Inflammatory macrophage (primary cell): ENCODE measurements at places on chromosomes 4 and X.

DNA sequence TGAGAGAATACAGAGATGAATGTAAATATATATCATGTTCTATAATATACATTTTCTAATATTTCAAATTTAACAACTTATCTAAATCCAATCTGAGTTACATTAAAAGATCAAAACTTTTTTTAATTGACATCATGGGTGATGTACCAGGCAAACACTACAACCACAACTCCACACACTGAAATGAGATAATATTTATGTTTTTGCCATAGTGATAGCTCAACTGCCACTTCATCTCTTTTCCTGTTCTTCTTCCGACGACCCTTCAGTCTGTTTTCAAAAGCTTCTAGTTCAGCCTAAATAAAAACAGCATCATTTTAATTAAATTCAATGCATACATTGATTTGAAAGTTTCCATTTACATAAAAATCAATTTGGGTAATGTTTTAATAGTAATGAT lies 10.2 kb upstream of the CORIN start:
- DNase-seq: no peak

DNA sequence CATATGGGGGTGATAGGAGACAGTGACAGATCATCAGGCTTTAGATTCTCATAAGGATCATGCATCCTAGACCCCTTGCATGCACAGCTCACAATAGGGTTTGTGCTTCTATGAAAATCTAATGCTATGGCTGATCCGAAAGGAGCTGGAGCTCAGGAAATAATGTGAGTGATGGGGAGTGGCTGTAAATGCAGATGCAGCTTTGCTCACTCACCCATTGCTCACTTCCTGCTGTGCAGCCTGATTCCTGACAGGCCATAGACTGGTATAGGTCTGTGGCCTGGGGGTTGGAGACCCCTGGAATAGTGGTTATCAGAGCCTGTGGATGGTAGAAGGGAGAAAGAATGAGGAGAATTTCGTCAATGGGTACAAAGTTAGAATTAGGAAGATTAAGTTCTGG lies 2751.1 kb downstream of the ARAP2 start:
- no peak for DNase-seq

DNA sequence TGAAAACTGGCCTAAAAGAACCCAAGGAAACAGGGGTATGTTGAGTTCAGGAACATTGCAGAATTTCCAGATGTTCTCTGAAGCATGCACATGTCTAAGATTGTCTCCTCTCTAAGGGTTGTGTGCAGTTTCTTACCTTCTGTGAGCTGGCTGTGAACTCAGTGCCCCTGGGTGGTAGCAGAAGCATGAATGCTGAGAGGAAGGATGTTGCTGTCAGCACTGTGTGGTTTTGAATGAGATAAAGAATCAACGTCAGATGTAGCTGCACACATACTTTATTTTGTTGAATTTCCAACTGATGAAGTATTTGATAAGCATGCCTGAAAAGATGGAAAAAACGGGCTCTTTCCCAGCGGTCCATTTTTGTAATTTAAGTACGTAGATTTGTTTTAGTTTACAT lies 23.8 kb upstream of the CD38 start:
- DNase-seq: no peak

GRCh38 chr4:1973661-1974060 lies 35.1 kb downstream of the NELFA start:
- DNase-seq: no peak

DNA sequence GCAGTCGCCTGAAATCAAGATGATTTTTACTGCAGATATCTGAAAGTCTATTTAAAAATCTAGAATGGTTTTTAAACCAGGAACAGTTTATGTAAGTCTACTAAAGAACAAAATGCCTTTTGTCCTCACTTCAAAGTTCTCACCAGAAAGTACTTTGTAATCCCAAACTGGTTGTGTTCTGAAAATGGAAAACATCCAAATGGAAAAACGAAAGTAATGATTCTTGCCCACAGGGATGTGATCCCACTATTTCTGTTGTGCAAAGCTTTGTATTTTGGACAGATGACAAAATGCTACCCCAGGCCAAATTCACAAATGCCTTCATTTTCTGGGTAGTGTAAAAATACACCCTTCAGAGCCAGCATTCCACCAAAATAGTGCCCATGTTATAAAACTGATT lies 265.5 kb upstream of the FTHL17 start:
- DNase-seq: no peak
